ENCODE measurements at places on chromosomes 4 and X. TPM values are rescaled to one million over a fixed set of nuclear protein-coding genes. Genes with fewer than 3 reads are reported as not detected.

The SLC9B2 gene
- 9.7 TPM for polyA plus RNA-seq

The CT45A3 gene
- polyA plus RNA-seq: 20.7 TPM

DNA sequence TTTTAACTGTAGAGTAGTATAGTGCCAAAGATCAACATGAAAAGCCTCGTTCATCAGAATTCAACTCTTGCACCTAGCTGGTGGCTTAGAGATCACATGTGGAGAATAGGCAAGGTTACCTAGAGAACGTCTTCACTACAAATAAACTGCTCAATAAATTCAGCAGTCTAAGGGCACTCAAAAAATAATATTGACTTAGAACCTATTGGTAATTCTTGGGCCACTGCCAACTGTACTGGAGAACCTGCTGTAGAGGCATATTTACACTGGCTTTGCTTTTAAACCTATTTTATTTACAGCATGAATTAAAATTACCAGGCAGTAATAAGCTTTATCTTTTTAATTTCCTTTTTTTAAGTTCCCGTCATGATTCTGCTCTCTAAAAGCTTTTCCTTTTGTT lies 343.7 kb downstream of the PDHA2 start:
- H3K4me1 ChIP-seq: no peaks in the 10 kb centered on the region
- no peak overlapping the region for H3K4me3 ChIP-seq
- no peak for DNase-seq
- no peaks in the 10 kb centered on the region for H3K36me3 ChIP-seq
- H3K27ac ChIP-seq: no peak overlapping the region

DNA sequence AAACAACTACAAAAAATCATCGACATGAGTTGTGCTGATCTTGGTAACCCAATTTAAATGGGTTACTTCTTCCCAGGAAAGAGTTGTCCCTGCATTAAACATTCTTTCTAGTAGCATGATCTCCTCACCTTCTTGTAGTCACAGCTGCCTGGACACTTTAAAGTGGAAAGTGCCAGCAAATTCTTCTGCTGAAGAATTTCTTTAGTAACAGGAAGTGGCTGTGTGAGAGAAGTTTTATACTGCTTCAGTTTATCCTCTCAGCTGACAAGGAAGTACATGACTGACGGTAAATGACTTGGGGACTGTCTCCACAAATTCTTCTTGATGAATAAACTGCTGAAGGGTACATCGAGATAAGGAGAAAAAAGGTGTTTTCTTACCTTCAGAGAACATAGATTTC lies 18.2 kb upstream of the TNIP3 start:
- no peak for DNase-seq
- H3K27me3 ChIP-seq: no peaks in the 10 kb centered on the region
- H3K27ac ChIP-seq: no peak overlapping the region
- no peaks in the 10 kb centered on the region for H3K36me3 ChIP-seq
- no peak overlapping the region for H3K4me3 ChIP-seq
- no peaks in the 10 kb centered on the region for H3K4me1 ChIP-seq

All from testis (tissue), 5 donors.